Omental fat pad (tissue), 4 donors: ENCODE measurements at places on chromosomes 7 and 10. TPM values are rescaled to one million over a fixed set of nuclear protein-coding genes. Genes with fewer than 3 reads are reported as not detected.

TAS2R3 gene
- total RNA-seq, result 0.65 TPM

- no peak for DNase-seq
Measured at GRCh38 chr10:79268742-79269141, 78.5 kb upstream of the PPIF start.

DNA sequence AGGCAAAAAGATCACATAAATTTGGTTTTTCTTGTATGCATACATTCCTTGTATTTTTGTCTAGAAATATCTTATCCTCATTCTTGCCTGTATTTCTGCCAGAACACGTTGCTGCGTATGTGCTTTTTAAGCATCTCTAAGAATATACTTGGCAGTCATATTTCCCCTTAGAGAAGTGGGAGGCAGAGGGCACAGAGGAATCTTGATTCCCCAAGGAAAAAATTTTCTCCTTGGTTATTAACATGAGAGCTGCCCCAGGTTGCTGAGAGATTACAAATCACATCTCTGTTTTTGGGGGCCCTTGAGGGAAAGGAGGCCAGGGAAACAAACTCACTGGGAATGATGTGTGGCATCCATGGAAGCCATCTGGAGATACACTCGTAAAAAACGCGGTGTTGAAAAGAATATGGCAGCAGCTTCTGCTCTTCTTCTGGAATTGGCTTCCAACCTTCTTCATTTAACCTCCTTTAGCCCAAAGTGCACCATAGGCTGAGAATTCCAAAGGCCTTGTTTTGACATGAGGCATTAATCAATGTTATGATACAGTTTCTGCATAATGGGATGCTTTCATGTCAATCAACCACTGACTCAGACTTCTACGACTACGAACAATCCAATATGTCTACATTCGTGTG is 684.3 kb upstream of the SORCS1 start:
- DNase-seq, result no peak

- DNase-seq, result no peak
Measured at GRCh38 chr7:132394283-132395198, 181.7 kb downstream of the PLXNA4 start.

DNA sequence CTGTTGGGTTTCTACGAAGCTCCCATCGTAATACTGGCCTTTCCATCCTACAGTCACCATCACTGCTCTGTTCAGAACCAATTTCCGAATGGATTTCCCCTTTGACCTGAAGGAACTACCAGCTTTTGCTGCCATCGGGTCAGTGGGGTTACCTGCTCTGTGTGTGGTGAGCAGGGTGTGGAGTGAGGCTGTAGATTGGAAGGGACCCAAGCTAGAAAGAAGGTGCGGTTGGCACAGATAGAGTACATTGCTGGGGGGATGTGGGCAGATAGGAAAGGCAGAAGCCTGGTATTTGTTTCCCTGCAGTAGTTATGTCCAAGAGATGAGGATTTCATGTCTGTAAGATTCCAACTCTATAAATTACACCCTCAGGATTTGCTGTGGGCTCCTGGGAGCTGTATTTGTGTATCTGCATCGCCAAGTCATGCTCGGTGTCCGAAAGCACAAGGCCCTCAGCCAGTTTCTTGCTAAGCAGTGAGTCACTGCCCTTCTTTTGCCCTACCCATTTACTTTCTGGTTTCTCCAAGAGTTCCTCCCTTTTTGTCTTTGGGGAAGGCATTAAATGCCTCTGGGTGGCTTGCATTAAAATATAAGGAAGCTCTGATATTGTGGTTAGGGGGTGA is 15.4 kb downstream of the CLCN1 start:
- DNase-seq, result no peak

GRCh38 chr7:112421666-112422486 is 28.4 kb upstream of the IFRD1 start:
- DNase-seq, result no peak

GRCh38 chr10:88992921-88993524 is 2.4 kb downstream of the FAS start:
- no peak for DNase-seq

ARHGAP22 gene
- 13.3 TPM for total RNA-seq

VGF gene
- not detected for total RNA-seq

DNA sequence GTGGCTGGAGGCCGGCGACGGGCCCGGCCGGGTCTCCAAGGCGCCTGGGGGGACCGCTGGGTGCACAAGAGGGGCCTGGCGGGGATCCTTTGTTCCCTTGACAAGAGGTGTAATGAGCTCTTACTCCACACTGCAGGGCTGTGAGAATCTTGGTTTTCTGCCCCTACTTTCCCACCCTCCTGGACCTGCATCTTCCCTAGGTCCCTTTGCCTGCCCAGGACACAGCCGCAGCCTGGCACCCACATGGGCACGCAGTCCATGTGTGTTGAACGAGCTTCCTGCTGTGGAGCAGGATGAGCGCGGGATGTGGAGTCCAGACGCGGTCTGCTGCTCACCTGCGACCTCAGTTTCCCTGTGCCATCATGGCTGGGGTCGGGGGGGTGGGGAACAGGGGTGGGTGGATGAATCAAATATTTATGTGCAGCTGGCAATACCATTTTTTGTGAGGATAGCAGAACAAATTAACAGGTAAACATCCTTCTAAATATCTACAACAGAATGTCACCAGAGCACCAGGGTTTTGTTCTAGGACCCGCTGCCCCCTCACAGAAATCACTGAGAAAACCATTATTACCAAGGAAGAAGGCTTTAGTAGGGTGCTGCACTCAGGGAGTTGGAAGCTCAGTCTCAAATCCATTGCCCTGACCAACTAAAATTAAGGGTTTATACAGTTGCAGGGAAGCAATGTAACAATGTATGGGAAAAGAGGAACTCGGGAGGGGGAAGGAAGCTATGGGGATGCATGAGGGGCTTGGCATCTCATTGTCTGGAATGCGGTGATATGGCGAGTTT is 474 bp upstream of the NSMCE4A start:
- DNase-seq, result no peak

CCDC172 gene
- not detected for total RNA-seq

- no peak for DNase-seq
Measured at GRCh38 chr7:117808341-117808757, 64.9 kb downstream of the CTTNBP2 start.

DNA sequence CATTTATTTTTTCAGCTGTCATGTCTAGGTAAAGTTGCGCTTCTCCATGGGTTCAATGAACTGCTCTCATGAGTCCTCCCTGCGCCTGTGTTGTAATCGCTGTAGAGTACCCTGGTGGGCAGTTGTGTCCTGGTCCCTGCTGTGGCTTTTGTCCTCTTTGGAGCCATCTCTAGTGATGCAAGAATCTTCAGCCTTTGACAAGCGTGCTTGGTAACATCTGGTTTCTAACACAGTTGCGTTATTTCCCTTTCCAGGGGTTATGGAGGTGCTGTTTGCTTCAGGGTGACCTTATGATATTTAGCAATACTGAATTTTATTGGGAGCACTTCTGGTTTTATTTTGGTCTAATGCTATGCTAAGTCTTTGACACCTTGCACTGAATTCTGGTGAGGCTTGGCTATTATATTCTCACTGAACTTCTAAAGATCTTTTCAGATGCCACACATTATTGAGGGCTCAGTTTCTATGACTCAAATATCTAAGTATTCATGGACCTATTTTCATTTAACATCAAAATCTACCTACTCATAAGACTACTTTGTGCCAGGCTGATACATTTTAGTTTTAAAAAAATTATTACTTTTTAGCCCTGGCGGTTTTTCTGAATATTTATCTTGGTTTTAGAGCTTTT is 88.6 kb downstream of the FANK1 start:
- DNase-seq, result no peak

DNA sequence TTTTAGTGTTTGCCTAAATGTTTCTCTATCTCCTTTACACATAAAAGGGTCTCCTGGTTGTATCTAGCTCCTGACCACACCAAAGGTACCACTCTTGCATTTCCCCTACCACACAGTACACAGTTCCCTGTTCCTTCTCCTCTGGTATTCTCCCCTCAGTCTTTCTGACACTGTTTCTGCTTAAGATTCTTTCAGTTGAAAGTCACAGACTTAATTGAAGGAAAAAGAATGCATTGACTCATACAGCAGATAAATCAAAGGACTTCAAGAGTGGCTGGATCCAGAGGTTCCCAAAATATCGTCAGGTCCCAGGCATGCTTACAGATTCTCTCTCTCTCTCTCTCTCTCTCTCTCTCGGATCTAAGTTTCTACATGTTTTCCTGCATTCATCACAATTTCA is 185.6 kb upstream of the LRGUK start:
- no peak for DNase-seq

- DNase-seq, result no peak
Measured at GRCh38 chr7:44107116-44107960, 3.2 kb downstream of the AEBP1 start.

GRCh38 chr10:73060738-73061635 is 35.7 kb downstream of the P4HA1 start:
- DNase-seq, result no peak

NKX6-2 gene
- total RNA-seq, result not detected

GIMAP7 gene
- total RNA-seq, result 30.3 TPM

- DNase-seq, result no peak
Measured at GRCh38 chr10:75407224-75407712, 5.7 kb upstream of the ZNF503 start.

- no peak for DNase-seq
Measured at GRCh38 chr10:59025981-59026765, 150.3 kb upstream of the PHYHIPL start.

DNA sequence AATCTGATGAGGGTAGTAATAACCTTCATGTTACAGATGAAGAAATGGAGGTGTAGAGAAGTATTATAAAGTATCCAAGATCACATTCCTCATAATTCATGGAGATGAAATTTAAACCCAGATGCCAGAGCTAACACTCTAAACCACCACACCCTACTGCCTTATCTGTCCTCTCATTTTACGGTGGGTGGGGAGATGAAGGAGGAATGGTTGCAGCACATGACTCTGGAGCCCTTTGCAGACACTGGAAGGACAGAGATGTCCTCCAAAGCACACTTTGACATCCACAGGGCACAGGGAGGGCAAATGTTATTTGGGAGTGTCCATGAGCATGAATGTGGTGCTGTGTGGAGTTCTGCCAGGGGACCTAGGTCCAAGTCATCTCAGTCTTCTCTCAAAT is 1.1 kb downstream of the PLEKHS1 start:
- no peak for DNase-seq

ITPRID1 gene
- not detected for total RNA-seq

MALRD1 gene
- total RNA-seq, result 2.4 TPM

- DNase-seq, result no peak
Measured at GRCh38 chr10:33212061-33212748, 122.3 kb downstream of the NRP1 start.
